ENCODE measurements at places on chromosomes 16 and 17.

DNA sequence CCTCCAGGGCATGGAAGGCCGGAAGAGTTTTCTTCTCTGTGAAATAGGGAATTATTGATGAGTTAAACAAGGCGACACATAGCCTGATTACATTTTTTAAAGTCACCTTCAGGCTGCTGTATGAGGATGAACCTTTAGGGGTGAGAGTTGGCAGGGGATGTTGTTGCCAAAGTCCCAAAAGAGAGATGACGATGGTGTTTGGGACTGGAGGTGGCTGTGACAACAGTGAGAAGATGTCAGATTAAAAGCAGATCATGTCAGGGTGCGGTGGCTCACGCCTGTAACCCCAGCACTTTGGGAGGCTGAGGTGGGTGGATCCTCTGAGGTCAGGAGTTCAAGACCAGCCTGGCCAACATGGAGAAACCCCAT is 16.8 kb upstream of the ASGR2 start:
- no peak for DNase-seq

GRCh38 chr17:19940722-19941464 is 36.7 kb downstream of the AKAP10 start:
- DNase-seq: no peak

DNA sequence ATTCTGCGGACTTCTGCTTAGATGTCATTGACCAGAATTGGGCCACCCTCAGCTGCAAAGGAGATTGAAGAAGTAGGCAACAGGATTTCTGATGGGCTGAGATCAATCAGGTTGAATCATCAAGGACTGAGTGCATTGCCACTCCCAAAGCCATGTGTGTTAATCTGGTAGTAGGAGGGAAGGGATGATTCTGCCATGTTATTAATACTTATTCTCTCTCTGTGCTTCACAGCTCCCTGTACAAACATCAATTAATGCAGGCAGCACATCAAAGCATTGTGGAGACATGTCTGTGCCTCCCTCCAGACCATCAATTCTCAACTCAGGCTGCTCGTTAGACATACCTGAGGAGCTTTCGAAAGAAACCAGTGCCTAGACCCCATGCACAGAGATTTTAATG is 11.6 kb downstream of the LRRC3C start:
- DNase-seq: no peak

DNA sequence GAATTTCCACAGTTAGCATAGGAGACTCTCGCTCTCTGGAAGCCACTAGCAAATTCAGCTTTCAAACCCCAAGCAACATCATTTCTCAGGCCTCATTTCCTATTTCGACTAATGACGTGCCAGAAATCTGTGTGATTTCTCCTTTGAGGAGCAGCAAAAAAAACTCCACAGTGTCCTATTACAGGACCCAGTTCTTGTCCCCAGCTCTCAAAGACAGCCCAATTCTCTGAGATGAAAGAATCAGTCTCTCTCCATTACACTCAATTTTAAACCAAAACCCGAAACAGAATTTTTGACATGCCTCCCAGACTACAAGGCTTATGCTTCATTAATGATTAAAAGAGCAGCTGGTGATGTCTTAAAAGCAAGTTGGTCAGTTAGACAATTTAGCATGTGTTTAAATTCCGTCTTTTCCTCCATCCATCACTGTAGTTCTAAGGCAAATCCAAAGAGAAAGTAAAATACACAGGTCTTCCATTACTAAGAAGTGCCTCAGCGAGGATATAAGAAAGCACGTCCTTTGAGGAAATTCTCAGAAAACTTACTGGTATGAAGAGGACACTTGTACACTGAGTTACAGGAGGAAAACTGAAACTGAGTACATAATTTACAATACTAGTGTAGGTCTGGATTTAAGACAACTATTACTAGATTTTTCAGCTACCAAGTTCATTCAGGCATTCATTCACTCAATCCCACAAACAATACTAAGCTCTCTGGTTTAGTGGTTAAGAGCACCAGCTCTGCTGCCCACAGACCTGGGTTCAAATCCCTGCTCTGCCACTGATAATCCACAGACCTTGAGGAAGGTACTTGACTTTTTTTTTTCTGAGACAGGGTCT is 12.5 kb downstream of the TOM1L2 start:
- no peak for DNase-seq

DNA sequence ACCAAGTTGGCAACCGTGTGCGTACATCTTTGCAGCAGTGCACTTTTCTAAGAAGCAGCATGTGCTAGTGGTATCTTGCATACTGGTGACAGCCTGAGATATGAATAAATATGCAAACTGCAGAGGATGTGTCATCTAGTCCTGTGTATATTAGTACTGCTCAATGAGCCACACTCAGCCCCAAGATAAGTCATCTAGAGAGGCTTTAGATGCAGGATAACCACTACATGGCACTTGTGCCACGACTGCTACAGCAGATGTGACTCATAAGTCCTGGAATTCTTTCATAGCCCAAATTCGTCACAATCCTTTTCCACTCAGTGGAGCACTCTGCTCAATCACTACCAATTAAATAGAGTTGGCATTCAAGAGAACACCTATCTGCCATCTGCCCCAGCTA is 171.5 kb downstream of the AXIN2 start:
- no peak for DNase-seq

GRCh38 chr16:86578611-86579267 is 390 bp downstream of the FOXL1 start:
- no peak for DNase-seq

Data from NCI-H1417 treated with DMSO at 0.1 percent for 48 hours (cell line).